Airway epithelial cell (primary cell): ENCODE measurements at places on chromosomes 2 and 18. TPM values are rescaled to one million over a fixed set of nuclear protein-coding genes. Genes with fewer than 3 reads are reported as not detected.

Gene CRYGD
- total RNA-seq = not detected in 2 replicates

Gene TMSB10
- total RNA-seq = 11,437 and 16,079 TPM in 2 replicates

Gene SMYD1
- not detected in 2 replicates for total RNA-seq

Gene CHRNG
- not detected in 2 replicates for total RNA-seq

Gene RAB31
- total RNA-seq = 25.0 and 26.0 TPM in 2 replicates

Gene IL36RN
- total RNA-seq = 9.6 and 11.6 TPM in 2 replicates

Gene DCDC2C
- total RNA-seq = not detected in 2 replicates

Gene B3GNT7
- total RNA-seq = 0.28 and 0.85 TPM in 2 replicates

Gene STK11IP
- total RNA-seq = 12.5 and 18.9 TPM in 2 replicates
